ENCODE measurements at places on chromosomes 12 and 14.

DNA sequence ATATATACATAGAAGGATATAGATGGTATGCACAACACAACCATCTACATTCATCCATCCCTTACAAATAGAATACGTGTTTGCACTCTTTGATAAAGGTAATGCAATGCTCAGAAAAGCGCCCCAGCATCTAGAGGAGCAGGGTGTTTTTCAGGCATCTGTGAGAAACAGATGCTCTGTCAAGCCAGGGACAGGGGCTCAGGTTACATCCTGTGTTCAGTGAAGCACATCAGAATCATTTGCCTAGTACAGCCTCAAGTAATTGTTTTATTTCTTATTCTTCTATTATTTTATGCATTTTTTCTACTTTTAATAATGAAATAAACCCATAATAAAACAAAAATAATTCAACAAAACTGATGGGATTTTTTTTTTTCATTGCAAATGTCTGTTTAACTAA is 50.5 kb upstream of the HIF1A start:
- no peak for DNase-seq

GRCh38 chr12:112413855-112414625 is 4.6 kb upstream of the RPL6 start:
- no peak for DNase-seq

GRCh38 chr14:61396279-61396678 is 74.9 kb downstream of the PRKCH start:
- DNase-seq = no peak

DNA sequence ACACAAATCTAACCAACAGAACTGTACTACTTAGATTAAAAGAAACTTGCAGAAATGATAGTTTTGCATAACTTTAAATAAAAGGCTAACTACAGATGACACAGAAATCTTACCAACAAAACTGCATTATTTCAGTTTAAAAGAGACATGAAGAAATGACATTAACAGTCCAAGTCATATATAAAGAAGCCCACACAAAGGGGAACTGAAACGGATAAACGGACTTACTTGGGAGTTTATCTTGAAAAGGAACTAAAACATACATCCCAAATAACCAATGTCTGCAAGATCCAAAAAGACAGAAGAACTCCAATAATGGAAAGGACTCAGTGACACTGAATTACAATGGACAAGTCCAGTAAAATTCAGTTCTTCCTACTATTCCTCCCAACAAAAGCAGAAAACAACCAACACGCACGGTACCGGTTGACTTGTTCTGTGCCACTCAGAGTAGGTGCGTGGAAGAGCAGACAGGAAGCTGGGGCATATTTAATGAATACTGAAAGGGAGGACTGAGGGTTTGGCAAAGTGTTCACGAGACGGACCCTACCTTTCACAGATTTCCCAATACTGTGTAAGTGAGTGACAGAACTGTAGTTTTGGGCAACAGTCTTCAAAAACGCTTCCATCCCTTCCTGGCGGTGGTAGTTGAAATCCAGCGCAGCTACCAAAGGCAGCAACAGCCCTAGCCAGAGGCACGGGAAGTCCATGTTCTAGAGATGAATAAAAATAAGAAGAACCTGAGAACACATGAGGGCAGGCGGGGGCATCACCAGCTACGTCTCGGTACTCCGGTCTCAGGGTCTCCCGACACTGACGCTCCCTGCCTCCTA is 627 bp downstream of the CPM start:
- DNase-seq = no peak

- no peak for DNase-seq
Observed at GRCh38 chr12:132432721-132433577, 57.0 kb upstream of the FBRSL1 start.

DNA sequence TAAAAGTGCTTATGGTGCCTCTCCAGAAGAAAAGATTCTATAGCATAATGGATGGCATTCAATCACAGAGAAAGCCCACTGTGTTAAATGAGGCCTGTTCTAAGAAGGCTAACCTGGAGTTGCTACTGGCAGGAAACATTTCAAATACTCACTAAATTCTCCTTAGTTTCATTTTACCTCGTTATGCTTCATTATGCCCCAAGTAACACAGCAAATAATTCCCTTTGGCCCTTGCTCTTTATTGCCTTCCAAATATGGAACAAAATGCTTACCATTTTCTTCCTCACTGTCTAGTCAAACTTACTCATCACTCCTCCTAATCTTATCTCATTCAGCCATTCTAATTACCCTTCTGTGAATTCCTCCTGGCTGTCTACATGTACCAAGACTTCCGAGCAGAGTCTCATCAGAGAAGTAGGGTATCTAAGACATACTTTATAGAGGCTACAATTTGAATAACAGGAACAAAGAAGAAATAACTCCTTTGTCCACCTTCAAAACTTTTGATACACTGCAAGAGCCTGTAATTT is 292.1 kb upstream of the CLEC14A start:
- DNase-seq = no peak

- no peak for DNase-seq
Observed at GRCh38 chr12:66774929-66775328, 96.1 kb upstream of the GRIP1 start.

DNA sequence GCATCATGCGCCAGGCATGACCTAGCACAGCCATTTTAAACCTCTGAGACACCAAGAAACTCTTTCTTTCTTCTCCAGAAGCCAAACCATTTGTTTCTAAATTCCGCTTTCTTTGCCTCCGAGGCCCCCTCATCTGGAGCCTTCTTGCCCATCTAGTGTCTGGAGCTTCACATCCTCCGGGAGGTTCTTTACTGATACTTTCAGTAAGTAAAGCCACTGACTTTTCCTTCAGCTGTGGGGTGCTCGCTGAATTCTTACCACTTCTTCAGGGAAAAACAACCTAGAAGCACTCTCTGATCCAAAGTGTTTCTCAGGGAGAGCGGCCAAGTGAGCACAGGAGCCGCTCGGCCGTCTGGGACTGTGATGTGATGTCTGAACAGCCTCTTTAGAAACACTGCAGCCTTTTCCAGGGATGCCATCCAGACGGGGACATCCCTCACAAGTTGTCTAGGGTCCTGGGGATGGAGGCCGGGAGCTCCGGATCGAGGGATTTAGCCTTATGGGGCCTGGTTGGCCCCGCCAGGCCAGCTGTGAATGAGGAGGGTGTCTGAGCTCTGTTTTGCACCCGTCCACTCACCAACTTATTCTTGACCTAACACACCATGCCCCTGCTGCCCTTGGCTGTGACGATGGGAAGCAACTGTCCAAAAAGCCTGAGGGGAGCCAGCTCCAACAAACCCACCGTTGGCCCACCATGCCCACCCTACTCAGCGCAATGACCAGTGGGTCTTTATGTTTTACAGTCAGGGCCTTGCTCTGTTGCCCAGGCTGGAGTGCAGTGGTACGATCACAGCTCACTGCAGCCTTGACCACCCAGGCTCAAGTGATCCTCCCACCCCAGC is 160.6 kb downstream of the ZFP36L1 start:
- DNase-seq = no peak

- no peak for DNase-seq
Observed at GRCh38 chr14:99325016-99325415, 53.0 kb upstream of the BCL11B start.

DNA sequence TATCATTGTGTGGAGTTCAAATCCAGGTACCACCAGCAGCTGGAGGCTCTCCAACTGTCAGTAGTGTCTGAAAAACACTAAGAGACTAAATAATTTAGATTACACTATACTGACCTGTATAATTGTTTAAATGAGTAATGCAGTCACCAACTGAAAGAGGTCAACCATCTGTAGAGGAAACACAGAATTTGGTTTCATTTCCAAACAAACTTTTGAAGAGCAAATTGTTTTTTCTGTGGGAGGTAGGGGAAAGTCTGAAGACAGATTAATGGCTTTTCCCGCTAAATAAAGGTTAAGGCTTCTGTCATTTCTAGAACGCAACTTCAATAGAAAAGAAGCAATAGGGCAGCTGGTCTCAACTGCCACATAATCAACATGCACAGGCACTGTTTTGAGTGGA is 462.6 kb downstream of the PRKD1 start:
- DNase-seq = no peak

DNA sequence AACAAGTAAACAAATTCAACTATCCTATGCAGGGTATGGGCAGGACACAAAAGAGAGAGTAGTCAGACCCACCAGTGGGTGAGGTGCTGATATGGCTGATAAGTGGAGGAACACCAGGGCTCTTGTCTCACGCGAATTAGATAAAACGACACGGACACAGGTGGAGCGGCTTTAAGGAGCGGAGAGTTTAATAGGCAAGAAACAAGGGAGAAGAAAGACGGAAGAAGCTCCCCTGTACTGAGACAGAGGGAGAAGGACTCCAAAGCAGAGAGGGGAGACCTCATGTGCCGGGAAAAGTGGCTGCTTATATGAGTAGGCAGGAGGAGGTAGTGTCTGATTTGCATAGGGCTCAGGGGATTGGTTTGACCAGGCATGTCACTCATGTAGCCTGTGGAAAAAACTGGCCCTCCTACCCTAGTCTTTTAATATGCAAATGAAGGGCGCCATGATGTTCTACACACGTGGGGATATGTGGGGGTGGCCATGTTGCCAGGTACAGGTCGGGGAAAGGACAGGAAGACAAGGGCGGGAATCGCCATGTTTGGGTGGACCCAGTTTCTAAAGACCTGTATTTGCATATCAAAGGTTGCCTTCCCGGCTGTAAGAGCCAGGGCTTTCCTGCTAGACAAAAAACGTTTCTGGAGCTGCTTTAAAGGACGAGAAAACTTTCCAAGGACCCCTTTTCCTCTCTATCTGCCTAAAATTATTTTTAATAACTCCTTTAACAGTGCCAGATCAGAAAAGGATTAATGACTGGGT is 28.8 kb downstream of the RPGRIP1 start:
- no peak for DNase-seq
